ENCODE measurements at places on chromosomes 11 and 22. TPM values are rescaled to one million over a fixed set of nuclear protein-coding genes. Genes with fewer than 3 reads are reported as not detected.

UNC93B1 gene
- 84.4 TPM for total RNA-seq

SAA1 gene
- 2.6 TPM for total RNA-seq

PNPLA5 gene
- total RNA-seq: not detected

TOLLIP gene
- 56.4 TPM for total RNA-seq

ADAMTS15 gene
- total RNA-seq: 4.7 TPM

OR4P4 gene
- total RNA-seq: not detected

MLC1 gene
- total RNA-seq: not detected

SCUBE2 gene
- total RNA-seq: 0.41 TPM

C22orf42 gene
- not detected for total RNA-seq

CDC42EP2 gene
- total RNA-seq: 14.6 TPM

ZC3H12C gene
- 6.6 TPM for total RNA-seq

All from A549 treated with Mapracorat at 1 μM for 4 hours (cell line).